ENCODE measurements at places on chromosomes 2 and 18.

- peak; percentile 31 for DNase-seq
Observed at GRCh38 chr2:217650716-217651360, 352.0 kb downstream of the TNS1 start.

- no peak for DNase-seq
Observed at GRCh38 chr2:71846669-71847291, 300.9 kb downstream of the CYP26B1 start.

DNA sequence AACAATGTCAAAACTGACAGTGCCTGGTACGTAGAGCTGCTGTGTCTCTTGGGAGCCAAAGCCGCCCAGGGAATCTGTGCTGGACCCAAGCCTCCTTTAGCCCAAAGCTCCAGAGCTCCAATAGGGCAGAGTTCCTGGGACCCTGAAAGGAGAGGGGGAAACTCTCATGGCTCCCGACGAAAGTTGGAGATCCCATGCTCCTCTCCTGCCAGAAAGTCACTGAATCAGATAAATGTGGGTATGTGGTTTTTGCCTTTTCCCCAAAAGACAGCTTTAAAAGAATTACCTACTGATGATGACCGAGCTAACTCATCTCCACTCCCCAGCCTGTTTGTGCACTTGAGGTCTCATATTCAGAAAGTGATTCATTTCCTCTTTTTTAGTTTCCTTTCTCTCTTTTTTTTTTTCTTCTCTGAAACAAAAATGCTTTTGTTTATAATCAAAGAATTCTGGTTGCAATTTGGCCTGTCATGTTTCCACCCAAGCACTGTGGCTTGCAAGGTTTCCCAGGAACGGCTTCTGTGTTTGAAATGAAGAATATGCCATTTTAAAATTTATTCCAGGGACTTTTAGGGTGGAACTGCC, 14.1 kb upstream of the PMAIP1 start:
- DNase-seq: peak; percentile 44

GRCh38 chr2:204795156-204795555, 249.9 kb downstream of the PARD3B start:
- DNase-seq: no peak

- no peak for DNase-seq
Observed at GRCh38 chr2:145715601-145716000, 1195.7 kb upstream of the ZEB2 start.

DNA sequence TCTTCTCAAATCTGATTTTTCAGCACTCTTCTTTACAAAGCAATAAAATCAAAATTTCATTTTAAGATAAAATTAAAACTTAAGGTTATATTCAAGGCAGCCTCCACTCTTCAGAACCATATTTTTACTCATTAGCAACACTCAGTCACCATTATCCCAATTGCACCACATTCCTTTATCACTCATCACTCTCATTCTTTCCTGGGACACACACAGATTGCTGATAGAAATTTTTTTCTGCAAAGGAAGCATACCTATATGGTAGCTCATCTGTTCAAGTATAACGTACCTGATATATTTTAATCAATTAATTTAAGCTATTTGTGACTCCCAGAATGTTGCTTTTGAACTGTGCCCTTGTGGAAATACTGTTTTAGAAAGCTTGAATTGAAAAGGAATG, 1559.3 kb upstream of the ZEB2 start:
- no peak for DNase-seq

GRCh38 chr2:120206022-120206581, 17.1 kb downstream of the TMEM185B start:
- DNase-seq: peak; percentile 36

DNA sequence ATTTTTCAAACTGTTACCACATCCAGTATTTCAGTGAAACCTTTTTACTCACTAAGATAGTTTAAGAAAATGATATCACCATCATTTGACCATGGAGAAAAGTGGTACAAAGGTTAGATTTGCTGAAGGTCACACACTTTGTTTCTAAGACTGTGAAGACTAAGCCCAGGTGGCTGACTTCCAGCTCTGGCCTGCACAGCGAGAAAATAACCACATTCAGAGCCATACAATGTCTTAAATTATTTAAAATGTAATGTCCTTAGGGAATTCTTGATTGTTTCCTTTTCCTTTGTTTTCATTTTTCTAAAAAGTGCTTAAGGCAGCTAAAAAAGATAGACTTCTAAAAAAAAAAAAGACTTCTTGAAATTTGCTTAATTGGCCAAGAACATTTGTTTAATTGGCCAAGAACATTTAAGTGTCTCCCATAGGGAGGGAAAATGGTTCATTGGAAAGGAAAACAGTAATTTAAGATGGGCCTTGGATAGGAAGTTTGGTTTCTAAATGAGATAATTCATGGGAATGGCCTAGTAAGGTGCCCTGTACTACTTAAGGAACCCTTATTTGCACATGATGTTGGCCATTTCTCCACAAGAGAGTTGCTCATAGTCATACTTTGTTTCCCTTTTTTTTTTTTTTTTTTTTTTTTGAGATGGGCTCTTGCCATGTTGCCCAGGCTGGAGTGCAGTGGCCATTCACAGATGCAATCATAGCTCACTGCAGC, 45.2 kb downstream of the CYP1B1 start:
- DNase-seq: no peak

- DNase-seq: peak; percentile 71
Observed at GRCh38 chr2:49973917-49974368, 819.6 kb upstream of the FSHR start.
